ENCODE measurements at places on chromosomes 5 and 9.

DNA sequence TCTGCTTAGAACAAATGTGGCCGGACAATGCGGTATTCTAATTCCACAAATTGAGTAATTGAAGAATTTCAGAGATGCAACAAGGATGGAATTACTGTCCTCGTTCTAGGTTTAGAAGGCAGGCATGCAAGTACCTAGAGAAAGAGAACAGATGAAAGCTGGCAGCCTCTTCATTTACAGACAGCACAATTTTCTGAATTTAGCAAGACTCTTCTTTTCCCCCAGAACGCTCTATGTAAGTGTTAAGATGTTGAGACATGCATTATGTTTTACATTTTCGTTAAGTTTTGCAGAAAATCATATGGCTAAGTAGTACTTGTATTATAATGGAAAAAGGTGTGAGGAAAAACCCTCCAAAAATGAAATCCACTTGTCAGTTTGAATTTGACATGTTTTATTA lies 259.5 kb upstream of the ARRDC3 start:
- DNase-seq = no peak

DNA sequence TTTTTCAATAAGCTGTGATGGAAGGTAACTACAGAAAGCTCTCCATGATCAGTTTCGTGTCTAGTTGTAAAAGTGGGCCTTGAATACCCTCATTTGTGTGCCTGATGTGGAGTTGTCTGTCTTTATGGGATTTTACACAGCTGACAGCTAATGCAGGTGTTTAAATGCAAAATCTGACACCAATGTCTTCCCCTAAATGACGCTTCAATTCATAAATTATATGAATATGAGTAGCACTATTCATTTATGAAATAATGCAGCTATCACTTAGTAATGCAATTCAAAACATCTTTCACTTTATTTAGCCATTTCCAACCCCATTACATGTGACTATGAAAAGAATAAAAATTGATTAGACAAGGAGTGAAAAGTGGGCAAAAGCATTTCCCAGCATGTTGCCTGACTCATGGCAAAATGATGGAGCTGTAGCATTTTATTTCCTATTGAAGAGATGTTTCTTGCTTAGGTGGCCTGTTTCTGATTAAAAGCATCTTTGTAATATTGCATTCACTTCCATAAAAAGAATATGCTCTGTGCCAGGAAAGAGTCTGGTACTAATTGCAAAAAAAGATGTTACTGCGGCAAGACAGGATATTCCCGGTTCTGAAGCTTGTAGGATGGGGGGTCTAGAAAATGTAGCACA lies 116.7 kb upstream of the HAPLN1 start:
- DNase-seq = no peak

GRCh38 chr9:116275418-116276195 lies 122.0 kb downstream of the PAPPA start:
- no peak for DNase-seq

DNA sequence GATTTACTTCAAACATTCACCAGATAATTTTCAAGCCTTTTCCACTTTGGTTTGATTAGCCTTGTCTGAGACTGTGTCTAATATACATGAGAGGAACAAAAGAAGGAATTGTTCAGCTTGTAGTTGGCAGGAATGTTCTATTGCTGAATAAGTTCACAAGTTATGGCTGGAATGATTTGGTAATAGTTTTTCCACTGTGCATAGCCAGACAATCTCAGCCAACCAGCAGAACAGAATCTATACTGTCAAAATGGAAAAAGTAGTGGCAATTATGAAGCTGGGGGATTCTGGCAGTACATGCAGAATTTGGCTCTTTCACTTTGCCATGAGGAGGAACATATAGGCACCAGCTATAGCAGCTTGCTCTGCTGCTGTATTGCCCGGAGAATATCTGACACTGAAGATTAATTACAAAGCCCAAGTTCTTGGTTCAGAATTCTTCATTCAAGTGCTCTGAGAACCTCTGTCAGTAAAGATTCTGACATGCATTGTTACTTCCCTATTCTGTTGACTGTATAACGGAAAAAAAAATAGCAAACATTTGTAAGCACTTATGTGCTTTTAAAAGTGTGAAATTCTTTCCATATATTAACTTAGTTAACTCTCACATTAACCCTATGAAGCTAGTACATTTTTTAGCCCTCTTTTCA lies 150.6 kb downstream of the PRR16 start:
- no peak for DNase-seq

GRCh38 chr9:109769250-109769649 lies 10.7 kb upstream of the PALM2AKAP2 start:
- no peak for DNase-seq

- no peak for DNase-seq
Measured at GRCh38 chr5:113331209-113331551, 103.6 kb downstream of the TSSK1B start.

GRCh38 chr5:80182809-80183580 lies 72.9 kb downstream of the SERINC5 start:
- peak; percentile 15 for DNase-seq

DNA sequence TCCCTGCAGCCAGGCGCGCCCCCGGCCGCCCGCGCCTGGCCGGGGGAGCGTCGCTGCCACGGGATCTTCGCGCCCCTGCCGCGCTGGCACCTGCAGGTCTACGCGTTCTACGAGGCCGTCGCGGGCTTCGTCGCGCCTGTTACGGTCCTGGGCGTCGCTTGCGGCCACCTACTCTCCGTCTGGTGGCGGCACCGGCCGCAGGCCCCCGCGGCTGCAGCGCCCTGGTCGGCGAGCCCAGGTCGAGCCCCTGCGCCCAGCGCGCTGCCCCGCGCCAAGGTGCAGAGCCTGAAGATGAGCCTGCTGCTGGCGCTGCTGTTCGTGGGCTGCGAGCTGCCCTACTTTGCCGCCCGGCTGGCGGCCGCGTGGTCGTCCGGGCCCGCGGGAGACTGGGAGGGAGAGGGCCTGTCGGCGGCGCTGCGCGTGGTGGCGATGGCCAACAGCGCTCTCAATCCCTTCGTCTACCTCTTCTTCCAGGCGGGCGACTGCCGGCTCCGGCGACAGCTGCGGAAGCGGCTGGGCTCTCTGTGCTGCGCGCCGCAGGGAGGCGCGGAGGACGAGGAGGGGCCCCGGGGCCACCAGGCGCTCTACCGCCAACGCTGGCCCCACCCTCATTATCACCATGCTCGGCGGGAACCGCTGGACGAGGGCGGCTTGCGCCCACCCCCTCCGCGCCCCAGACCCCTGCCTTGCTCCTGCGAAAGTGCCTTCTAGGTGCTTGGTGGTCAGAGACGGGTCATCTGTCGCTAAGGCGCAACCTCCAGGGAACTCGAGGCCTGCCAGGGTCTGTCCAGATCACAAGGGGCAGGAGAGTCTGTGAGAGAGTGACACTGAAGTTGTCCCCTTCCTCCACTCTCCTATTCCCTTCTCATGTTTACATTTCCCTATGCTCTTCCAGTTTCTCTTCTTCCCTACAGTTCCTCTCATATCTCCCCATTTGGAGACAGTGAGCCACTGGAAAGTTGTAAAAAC lies 1.3 kb downstream of the GPR150 start:
- peak; percentile 75 for DNase-seq

DNA sequence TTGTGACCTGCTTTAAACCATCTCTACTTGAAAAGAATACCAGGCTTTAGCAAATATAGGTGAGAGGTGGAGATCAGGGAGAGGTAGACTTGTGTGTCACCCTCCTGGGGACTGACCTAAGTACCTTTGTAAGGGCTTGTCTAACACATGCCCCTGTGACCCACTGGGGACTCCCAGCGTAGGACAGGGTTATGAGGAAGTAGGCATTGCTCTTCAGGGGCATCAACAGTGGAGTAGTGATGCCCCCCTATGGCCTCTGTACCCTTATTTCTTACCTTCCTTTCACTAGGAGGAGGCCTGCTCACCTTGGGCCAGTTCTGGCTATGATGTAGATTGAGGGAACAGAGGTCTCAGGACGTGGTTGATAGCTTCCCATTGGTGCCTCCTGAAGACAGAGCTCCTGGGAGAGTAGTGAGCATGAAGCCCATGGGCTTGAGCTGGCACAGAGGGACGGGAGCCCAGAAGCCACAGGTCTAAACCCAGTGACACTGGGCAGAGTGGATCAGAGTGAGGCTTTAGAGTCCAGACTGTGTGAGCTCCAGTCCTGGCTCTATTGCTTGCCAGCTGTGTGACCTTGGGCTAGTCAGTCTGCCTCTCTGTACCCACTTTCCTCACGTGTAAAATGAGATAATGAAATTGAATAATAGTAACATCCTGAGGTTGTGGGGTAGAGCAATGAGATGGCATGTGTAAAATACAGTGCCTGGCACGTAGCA lies 191.7 kb downstream of the AOPEP start:
- DNase-seq = no peak

GRCh38 chr5:84634256-84634655 lies 249.6 kb upstream of the EDIL3 start:
- DNase-seq = no peak

GRCh38 chr9:7237473-7238246 lies 479.9 kb downstream of the KDM4C start:
- DNase-seq = peak; percentile 95

DNA sequence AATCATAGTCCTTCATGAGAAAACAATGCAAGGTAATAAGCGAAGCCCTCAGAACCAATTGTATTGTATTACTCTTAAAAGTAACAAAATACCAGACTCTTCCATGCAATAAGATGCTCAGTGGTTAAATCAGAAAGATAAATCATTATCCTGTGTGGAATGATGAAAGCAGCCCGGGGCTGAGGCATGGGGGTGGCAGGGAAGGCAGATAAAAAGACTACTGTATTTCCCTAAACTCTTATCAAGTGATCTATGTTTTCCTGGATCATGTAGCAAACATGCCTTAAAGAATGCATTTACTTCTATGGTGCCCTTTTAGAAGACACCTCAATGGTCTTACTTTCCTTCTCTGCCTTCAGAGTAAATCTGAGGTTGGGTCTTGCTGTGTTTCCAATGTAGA lies 105.6 kb upstream of the DAPK1 start:
- no peak for DNase-seq

GRCh38 chr5:16819522-16820167 lies 116.4 kb downstream of the MYO10 start:
- no peak for DNase-seq

DNA sequence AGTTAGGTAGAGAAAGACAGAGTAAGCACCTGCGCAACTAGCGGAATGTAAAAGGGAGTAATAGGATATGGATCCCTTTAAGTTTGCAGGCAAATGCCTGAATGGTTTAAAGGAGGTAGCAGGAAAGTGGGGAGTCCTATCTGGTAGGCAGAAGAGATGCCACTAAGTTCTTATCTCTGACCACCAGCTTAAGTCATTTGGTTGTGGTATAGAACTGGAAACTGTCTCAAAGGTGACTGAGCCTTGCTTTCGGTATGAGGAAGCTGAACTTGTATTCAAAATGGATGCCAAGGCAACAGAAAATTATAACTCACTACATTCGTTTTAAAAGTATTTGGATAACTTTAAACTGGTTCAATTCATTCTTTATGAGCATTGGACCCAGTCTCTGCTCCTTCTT lies 475.6 kb downstream of the DMRTA1 start:
- no peak for DNase-seq

- no peak for DNase-seq
Measured at GRCh38 chr5:172939611-172940267, 19.5 kb upstream of the RPL26L1 start.

DNA sequence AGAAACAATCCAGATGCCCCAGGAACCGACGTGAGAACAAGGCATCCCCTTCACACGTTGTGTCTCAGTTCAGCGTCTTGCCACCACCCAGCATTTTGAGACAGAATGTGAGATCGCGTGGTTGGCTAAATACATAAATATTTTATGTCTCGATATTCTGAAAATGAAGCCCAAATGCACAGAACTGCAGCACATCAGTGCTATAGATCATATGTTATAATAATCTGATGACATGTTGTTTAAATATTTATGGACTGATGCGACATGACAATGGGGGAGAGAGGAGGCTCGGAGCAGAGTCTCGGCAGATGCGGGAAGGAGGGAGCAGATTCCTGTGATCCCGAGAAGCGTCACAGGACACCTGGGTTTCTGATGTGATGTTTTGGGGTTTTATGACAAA lies 10.9 kb downstream of the NEK6 start:
- DNase-seq = no peak

DNA sequence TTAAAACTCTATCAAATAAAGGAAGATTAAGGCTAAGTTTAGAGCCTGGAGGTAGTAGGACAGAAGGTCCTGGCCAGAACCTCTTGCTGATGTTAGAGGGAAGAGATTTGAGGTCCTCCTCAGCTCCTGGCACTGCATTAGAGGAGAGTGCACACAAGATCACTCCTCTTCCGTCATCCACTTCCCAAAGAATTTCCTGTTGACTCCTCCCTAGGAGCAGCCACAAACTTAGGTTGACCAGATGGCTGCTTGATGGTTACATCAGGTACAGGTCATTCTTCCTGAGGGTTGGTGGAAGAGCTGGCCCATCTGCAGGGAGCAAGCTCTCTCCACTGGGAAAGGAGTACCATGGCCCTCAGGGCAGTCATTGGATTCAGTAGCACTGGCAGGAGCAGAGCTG lies 93.9 kb upstream of the IL33 start:
- no peak for DNase-seq

GRCh38 chr9:135726138-135726853 lies 24.3 kb downstream of the KCNT1 start:
- DNase-seq = no peak

- peak; percentile 50 for DNase-seq
Measured at GRCh38 chr5:131150408-131150807, 14.6 kb downstream of the HINT1 start.

GRCh38 chr5:57753446-57753845 lies 270.8 kb upstream of the ACTBL2 start:
- no peak for DNase-seq

DNA sequence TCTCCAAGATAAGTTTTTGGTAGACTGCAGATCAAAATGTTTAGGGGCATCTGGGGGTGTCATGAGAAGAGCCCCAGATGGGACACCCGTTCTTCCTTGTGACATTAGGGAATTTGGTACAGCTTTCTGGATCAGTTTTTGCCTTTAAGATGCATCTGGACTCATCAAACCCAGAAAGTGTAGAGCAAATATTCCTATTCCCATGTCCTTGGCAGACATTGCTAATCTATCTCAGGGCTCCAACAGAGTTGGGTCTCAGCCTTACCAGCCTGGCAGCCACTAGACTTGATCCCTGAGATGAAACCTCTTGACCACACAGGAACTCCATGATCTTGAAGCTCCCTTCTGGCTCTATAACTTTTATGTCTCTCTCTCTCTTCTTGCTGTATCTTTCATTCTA lies 35.6 kb downstream of the ERGIC1 start:
- DNase-seq = no peak

- no peak for DNase-seq
Measured at GRCh38 chr5:161009194-161009593, 157.2 kb upstream of the ATP10B start.

GRCh38 chr5:4942831-4943178 lies 197.3 kb upstream of the ADAMTS16 start:
- no peak for DNase-seq

DNA sequence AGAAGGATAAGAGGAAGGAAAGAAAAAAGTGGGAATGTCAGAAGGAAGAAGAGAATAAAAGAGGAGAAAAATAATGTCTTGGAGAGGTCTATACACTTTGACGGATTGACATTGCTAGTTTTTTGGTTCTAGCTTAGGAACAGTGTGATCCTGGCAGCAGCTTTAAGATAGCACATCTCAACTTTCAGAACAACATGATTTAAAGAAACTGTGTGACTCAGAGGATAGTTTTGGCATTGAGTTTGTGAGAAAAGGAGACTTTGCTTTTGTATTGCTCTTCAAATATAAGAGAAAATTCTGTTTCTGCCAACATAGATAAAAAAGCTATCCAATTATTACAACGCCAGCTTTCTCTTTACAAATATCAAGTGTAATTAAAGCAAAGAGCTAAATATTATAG lies 260.7 kb upstream of the ARRDC3 start:
- no peak for DNase-seq

Data from NCI-H146 (cell line).